ENCODE measurements at places on chromosomes 13 and 19. TPM values are rescaled to one million over a fixed set of nuclear protein-coding genes. Genes with fewer than 3 reads are reported as not detected.

- DNase-seq, result no peak
These were observed 11.2 kb downstream of the EGLN2 start for GRCh38 chr19:40810160-40810559.

- no peak for DNase-seq
These were observed 109.1 kb downstream of the NALCN start for GRCh38 chr13:101307181-101307701.

GRCh38 chr19:48544856-48545750 lies 6.9 kb upstream of the SULT2B1 start:
- no peak for DNase-seq

- DNase-seq, result no peak
These were observed 209.8 kb downstream of the POU4F1 start for GRCh38 chr13:78393286-78394142.

Gene FAM32A
- 53.5 TPM for total RNA-seq

GRCh38 chr13:101425623-101426022 lies 9.3 kb upstream of the NALCN start:
- no peak for DNase-seq

Gene SMG9
- 55.9 TPM for total RNA-seq

Gene FAM216B
- total RNA-seq, result 70.4 TPM

DNA sequence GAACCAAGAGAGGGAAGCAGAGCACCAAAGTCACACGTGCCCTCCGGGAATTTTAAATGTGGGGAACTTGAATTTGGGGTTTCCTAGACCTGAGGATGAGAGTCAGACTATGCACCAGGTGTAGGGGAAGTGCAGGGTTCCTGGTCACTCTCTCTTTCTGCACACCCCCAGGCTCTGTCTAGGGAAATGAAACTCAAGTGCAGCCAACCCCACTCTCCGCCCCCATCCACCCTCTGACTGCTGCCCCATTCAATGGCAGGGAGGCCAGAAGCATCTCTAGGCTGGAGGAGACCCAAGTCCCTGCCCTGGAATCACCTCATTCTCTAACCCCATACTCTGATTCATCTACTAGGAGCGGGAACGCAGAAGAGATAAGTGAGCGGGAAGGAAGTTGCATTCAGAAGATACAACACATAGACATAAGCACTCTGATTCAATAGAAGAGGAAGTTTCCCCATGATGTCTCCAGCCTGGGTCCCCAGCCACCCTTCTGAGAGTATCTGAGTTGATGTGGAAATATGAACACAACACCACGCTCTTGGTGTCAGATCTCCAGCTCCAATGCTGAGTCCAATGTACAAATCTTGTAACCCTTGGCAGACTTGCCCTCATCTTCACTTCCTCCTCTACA lies 4.7 kb upstream of the SIGLEC14 start:
- no peak for DNase-seq

- no peak for DNase-seq
These were observed 3.6 kb downstream of the RRAS start for GRCh38 chr19:49636233-49636932.

GRCh38 chr19:48752496-48753365 lies at the start of gene FUT1:
TSS of gene FUT1 (minus strand) at chr19:48752641. CDS start at chr19:48751281, 1,360 bp downstream.
- peak; percentile 88 for DNase-seq

Gene KLK3
- not detected for total RNA-seq

DNA sequence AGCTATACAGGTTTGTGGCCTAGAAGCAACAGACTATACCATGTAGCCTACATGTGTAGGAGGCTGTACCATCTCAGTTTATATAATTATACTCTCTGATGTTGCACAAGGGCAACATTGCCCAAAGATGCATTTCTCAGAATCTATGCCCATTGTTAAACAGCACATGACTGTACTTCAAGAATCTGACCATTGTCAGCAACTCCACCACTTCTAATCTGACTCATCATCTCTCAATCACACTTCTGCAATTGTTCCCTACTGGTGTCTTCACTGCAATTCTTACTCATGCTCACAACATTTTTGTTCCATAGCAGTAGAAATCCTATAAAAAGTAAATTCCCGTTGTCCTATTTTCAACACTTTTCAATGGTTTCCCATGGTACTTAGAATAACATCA lies 63.9 kb upstream of the ATXN8OS start:
- no peak for DNase-seq

DNA sequence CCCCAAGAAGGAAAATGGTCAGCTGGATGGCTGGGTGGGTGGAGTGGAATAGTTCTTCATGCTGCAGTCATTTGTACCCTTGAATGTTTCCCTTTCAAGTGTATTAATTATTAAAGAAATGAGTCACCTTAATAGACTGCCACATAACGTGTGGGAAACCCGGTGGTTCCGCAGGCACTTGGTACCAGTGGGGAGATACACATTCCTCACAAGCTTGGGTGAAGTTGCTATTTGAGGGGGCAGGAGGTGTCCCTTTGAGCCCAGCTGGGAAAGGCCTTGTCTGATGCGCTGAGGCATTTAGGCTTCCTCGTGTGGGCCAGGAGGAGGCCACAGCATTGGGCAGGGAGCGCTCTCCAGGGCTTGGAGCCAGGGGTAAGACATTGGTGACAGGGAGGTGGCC lies 57.7 kb downstream of the ATP8A2 start:
- DNase-seq, result no peak

- no peak for DNase-seq
These were observed 48.7 kb upstream of the ZNF507 start for GRCh38 chr19:32296694-32297093.

All from lung (tissue), 17 donors.